SW480 (cell line): ENCODE measurements at places on chromosomes 1 and 21.
A peak's percentile ranks its signal among the peaks of the same experiment; 100 is the strongest.

GRCh38 chr1:67639361-67639760, 45.6 kb upstream of the GADD45A start:
- DNase-seq = no peak

- DNase-seq = no peak
These were observed 84.1 kb downstream of the PLPPR5 start for GRCh38 chr1:98920441-98921110.

DNA sequence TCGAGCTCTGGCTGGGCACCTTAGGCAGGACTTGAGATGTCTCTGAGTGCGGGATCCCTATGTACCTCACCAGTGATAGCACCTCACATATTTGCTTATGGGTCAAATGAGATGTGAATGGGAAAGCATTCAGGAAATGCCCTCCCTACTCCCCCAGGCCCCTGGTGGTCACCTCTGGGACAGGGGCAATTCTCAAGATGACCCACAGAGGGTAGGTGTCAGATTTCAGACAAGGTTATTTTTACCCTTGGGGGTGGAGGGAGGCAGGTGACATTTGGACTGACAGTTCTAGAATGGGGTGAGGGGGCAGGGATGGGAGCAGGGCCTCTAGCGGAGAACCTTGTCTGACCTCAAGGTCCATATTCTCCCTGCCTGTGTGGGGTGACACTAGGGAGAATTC, 27.1 kb downstream of the ACOT11 start:
- no peak for DNase-seq

DNA sequence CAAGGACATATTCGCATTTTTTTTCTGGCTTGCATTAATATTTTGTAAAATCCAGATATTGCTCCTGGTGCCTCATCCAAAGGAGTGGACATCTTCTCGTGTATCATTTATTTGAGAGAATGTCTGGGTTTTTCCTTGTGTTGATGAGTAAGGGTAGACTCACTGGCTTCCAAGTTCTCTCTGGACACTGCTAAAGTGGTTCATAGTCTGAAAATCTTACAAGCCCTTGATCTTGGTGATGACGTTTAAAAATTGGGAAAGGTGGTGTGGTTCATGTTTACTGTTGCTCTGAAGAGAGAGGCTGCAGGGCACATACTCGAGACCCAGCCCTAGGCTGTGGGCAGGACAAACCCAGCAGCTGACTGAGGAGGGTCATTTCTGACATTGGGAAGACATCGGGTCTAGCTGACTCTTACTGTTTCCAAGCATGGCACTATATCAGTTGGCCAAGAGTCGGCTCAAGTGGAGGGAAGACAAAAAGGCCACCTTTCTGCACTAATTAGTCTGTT, 296.2 kb downstream of the LMX1A start:
- no peak for DNase-seq

- DNase-seq = peak; percentile 84
These were observed at the start of gene PLPP3 for GRCh38 chr1:56578963-56579875. Gene PLPP3 (minus strand): TSS chr1:56579563. CDS start chr1:56579016, 547 bp downstream.

- no peak for DNase-seq
These were observed at the start of gene OR2L13 for GRCh38 chr1:248094884-248095283. Gene OR2L13 (plus strand): TSS chr1:248095184. CDS start chr1:248099376, 4,192 bp downstream.

- no peak for DNase-seq
These were observed 67.2 kb downstream of the SCCPDH start for GRCh38 chr1:246791303-246791918.

- DNase-seq = no peak
These were observed 35.3 kb upstream of the PAXBP1 start for GRCh38 chr21:32806810-32807386.

DNA sequence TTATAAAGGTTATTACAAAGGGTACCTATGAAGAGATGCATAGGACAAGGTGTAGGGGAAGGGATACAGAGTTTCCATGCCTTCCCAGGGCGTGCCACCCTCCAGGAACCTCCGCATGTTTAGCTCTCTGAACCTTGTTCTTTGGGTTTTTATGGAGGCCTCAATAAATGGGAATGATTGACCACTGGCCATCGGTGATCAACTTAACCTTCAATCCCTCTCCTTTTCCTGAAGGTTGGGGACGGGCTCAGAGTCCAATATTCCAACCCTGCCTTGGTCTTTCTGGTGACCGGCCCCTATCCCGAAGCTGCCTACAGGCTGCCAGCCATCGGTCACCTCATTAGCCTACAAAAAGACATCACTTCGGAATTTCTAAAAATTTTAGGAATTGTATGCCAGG, 11.7 kb downstream of the CD244 start:
- no peak for DNase-seq

DNA sequence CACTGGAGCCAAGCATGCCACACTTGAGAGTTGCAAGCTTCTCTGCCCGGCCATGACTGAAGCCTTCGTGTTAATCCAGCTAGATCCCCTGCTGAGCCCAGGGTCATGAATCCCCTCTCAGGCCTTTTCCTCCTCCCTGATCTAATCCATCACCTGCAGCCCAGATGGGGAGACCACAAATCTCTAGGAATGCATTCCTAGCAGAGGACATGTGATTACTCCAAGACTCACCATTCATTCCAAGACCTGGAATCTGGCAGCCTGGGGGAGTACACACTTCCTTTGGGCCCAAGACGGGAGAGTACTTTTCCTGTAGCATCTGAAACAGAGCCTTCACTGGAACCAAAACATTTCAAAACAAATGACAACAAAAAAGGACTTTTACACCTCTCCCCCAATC, 269.3 kb upstream of the NFIA start:
- DNase-seq = no peak

- DNase-seq = peak; percentile 57
These were observed 56.0 kb downstream of the MEGF6 start for GRCh38 chr1:3555131-3555920.

DNA sequence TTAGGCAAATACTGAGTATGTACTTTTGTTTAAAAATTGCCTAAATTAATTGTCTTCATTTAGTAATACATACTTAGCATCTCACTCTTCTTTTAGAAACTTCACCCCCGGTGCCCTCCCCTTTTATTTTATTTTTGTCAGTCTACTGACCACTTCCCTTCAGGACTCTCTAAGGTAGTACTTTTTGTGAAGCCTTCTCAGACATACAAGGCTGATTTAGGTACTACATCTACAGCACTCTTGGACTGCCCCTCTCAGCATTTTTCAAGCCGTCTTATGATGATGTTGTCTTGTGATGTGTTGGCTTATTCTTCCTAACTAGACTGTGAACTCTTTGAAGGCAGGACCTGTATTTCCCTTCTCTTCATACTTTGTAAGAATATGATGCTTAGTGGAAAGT, 24.7 kb downstream of the RPS6KC1 start:
- no peak for DNase-seq

- no peak for DNase-seq
These were observed 45.3 kb downstream of the SETD4 start for GRCh38 chr21:36015045-36015444.

GRCh38 chr1:61620536-61620935, 104.4 kb downstream of the TM2D1 start:
- DNase-seq = no peak

DNA sequence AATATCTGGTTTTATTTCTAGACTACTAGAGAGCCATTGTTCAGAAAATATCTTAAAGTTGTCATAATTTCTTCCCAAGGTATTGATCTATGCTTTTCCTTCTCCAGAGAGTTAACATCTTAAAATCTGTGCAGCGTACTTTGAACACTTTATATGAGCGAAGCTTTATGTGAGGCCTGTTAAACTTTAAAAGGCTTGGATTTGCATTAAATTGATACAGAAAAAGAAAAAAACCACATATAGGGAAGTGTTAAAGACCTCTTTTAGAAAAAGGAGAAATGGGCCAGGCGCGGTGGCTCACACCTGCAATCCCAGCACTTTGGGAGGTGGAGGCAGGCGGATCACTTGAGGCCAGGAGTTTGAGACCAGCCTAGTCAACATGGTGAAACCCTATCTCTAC, 59.2 kb upstream of the MORC3 start:
- DNase-seq = no peak

DNA sequence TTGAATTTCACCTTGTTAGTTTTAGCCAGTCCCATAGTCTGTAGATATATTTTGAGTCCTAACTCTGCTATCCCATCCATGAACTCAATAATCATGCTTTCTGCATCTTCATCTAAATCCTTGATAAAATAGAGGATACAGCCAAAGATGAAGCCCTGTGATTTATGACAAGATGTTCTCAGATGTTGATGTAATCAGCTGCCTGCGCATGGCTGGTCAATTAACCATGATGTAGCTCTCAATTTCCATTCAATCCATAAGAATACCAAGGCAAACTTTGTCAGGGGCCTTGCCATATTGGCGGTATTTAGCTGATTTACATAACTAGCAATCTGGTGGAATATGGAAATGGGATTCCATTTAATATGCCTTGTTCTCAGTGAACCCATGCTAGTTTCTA, 183.2 kb downstream of the TNR start:
- DNase-seq = no peak

DNA sequence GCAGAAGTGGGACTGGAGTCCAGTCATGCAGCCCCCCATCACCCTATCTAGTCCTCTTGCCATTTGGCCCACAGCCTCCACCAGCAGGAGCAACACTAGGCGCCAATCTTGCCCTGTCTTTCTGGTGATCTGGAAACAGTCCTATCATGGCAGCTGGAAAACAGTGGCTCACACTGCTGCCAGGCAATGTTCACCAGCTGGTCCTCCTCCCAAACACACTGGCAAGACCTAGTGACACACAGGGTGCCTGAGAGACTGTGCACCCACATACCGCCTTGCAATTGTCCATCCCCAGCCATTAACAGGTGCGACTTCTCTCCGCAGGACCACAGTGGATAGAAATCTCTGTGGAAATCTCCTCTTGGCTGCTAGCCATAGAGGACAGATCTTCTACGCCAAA, 105.5 kb downstream of the HIVEP3 start:
- no peak for DNase-seq

DNA sequence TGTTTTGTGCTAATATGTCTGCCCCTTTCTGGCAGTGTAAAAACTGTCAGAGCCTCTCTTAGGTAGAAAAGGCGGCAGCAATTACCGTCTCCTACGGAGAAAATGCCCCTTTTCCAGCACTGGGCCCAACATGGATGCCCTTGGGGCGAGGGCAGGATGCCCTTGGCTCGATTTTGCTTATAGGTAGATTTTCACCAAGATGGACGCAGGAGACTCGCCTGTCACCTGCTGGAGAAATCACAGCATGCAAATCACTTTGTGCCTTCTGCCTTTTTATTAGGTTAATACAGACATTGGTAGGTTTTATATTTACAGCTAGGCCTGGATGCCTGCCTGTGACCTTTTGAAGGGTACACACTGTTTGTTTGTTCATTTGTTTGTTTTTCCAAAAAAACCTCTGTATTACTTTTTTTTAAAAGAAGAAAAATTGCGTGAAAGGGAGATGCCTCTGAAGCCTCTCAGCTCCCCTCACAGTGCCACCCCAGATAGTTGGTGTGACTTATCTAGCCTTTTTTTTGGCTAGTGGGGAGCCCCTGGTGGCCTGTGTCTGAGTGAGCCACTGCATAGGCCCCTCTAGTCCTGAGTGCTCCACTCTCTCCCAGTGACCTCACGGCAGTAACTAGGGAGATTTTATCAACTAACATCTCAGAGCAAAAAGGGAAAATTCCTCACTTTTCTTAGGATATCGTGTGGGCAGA, 2.5 kb downstream of the ATP1B1 start:
- DNase-seq = no peak

GRCh38 chr1:101920577-101920976, 76.1 kb downstream of the OLFM3 start:
- no peak for DNase-seq

- DNase-seq = no peak
These were observed 164.6 kb upstream of the FGGY start for GRCh38 chr1:59132295-59132694.

- DNase-seq = no peak
These were observed 871.4 kb upstream of the PRMT6 start for GRCh38 chr1:106185089-106185488.

DNA sequence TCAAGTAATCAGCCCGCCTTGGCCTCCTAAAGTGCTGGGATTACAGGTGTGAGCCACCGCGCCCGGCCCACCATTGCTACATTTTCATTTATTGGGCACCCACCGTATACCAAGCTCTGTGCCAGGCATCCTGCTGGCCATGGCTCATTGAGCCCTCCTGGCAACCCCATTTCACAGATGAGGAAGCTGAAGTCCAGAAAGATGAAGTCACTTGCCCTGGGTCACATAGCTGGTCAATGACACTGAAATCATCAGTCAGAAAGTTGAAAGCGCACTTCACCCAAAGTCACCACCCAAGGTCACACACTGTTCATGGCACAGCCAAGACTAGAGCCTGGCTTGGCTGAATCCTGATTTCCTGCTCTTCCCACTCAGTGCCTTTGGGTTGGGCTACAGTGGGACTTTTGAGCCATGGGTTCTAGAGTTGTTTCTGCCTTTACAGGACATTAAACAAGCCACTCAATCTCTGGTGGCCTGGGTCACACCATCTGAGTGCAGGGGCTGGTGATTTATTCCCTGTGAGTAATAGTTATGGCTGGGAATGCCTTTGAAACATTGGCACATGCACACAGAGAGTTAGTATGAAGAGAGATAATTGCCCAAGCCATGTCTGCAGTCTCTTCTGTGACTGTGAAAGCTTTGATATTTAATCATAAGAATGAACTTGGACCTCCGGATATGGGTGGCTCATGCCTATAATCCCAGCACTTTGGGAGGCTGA, 16.0 kb upstream of the ARHGEF10L start:
- no peak for DNase-seq

GRCh38 chr1:161046605-161047228, 940 bp upstream of the USF1 start:
- DNase-seq = no peak

DNA sequence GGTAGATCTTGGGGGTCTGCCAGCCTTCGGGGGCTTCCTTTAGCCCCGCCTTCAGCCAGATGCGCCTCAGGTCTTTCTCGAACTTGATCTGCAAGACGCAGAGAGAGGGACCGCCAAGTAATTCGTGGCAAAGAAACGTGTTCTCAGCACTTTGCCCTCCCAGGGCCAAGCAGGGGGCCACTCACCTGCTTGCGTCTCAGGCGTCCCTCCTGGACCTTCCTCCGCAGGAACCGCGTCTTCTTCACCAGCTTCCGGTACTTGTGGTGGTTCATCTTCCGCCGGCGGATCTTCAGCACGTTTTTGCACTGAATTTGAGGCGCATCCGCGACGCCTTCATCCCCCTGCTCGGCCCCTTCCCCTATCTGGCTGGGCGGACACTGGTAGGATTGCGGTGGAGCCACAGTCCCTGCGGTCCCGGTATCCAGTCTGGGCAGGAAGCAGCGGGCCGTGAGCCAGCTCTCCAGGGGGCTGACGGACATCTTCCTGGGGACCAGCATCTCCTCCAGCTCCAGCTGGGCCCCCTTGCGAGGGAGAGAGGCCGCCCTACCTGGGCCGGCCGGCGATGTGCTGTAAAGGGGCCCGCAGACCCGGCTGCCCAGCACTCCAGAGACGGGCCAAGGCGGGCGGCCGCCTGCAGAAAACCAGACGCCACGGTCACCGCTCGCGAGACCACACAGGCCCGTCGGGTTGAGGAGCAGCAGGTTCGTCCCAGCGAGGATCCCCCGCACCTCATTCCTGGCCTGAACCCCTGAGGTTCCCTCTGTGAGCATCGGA, 1.0 kb downstream of the AURKAIP1 start:
- DNase-seq = no peak

GRCh38 chr1:221274373-221274772, 395.1 kb downstream of the HLX start:
- DNase-seq = no peak

- DNase-seq = no peak
These were observed at the start of gene PLA2G2D for GRCh38 chr1:20119347-20119746. Gene PLA2G2D (minus strand): TSS chr1:20119536. CDS start chr1:20119498, 38 bp downstream.

- DNase-seq = no peak
These were observed 60.1 kb upstream of the FAM89A start for GRCh38 chr1:231099996-231100767.

GRCh38 chr1:24806588-24806987, 61.3 kb downstream of the CLIC4 start:
- no peak for DNase-seq

- DNase-seq = peak; percentile 55
These were observed 22.0 kb upstream of the BCAR3 start for GRCh38 chr1:93703643-93704042.
